ENCODE measurements at places on chromosomes 12 and 14.

GRCh38 chr14:54219261-54220070 is 177.3 kb upstream of the CDKN3 start:
- DNase-seq = no peak

- no peak for DNase-seq
Observed at GRCh38 chr14:74858022-74858421, 17.9 kb downstream of the PROX2 start.

DNA sequence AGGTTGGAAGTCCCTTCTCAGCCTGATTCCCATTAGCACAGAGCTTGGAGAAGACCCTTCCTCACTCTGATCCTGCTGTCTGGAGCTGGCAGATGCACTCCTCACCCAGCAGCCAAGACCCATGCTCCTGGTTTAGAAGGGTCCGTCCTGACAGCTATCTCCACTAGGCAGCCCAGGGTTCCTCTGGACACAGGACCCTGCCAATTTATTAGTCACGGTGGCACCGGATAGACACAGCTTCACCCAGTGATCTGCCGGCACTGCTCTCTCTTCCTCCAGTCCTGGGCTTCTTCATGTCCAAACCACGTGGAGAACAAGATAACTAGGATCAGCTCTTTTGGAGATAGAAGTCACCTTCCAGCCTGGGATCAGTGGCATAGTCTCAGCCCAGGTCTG is 26.2 kb upstream of the TCL1B start:
- no peak for DNase-seq

DNA sequence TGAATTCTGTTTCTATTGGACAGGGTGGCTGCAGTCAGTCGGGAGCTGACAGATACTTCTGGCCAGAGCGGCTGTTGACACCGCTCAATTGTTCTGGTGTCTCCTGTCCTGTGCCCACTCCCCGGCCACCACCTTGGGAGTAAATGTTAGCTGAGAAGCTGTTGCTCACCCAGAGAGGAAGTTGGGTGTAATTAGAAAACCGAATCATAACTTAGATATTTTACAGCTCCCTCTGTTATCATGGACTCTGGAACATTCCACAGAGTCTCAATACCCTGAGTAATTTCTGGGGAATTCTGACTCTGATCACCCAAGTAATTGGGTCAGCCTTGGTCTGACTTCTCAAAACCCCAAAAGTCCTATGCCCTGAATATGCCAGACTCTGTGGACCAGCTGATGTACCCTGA is 58.3 kb upstream of the RFLNA start:
- no peak for DNase-seq

DNA sequence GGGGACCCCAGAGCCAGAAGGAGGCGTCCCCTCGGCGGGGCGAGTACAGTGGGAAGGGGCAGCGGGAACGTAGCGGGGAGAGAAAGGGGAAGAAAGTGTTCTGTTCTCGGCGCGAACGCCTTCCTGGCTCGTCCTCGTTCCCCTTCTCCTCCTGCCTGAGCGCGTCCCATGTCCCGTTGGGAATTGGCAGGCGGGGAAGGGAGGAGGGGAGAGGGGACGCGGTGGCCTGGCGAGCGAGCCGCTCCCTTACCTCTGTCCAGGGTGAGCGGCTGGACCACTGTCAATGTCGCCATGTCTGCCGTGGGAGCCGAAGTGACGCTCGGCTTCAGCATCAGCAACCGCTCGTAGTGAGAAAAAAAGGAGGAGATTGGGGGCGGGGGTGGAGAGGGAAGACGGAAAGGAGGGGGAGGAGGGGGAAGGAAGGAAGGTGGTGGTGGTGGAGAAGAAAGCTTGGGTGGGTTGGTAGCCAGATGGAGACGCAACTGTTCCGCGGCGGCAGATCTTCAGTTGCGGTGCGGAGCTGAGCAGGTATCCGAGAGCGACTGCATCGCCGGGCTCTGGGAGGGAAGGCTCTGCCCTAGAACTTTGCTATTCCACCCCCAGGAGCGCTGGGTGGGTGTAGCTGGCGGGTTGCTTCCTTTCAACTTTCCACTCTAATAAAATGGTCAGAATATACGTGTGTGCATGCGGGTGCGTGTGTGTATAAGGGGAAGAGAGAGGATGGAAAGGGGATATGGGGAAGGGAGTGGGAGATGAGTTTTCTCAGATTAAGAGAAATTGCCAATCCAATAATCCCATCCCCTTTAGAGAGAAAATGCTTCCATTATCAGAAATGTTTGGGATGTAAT is at the start of gene LIN7A:
Gene LIN7A, minus strand, starts transcription at position 544 of the 848 bp plus-strand sequence. Its CDS starts 212 bp downstream, at position 332.
- no peak for DNase-seq

DNA sequence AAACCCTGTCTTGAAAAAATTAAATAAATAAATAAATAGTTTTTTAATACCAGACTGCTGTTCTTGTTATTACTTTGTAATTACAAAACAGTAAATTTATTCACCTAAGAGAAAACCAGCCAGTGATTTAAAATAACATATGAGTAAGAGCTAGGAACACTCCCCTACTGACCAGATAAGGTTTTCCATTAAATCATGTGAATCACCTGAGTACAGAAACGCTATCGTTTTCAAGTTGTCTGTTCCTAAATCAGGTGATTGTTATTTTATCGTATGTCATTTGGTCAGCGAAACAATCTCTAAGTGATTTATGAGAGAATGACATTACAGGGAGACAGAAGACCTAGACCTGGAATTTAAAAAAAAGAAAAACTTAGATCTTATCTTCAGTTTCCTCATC is 47.3 kb downstream of the RPS29 start:
- DNase-seq = no peak

DNA sequence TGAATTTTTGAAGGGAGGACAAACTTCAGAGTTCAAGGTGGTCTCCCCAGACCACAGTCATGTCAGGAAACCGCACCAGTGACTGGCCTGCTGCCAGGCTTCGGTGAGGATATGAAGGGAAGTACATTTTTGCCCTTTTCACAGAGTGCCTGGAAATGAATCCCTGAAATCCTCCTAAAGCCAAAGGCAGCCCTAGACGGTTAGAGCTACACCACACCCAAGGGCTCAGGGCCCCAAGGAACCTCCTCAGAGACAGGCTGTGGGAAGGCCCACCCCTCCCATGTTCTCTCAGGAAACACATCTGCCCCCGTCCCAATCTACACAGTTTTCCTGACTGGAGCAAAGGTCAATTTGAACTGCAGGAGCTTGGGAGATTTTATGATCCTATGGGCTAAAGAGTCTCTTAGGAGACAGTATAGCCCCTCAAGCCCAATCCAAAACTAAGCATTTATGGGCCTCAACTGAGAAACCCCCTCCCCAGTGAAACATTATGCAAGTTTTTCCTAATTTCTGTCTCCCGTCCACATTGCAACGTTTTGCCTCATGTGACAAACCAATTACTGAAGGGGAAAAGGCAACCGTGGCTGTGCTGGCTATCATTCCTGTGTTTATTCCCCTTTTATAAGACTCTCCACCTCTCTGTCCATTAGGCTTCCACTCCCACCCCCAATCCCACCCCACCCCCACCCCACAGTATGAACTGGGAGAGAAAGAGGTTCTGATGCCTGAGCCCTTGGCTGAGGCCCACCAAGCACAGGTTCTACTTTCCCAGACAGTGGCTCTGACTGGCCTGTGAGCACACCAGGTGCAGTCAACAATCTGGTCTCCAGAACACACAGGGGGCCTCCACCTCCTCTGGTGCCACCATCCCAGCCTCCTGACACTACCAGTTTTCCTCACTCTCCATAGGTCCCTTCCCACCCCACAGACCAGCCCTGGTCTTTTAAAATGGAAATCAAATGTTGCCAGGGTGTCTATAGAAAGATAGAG is 9.6 kb upstream of the RNASE1 start:
- DNase-seq = no peak

DNA sequence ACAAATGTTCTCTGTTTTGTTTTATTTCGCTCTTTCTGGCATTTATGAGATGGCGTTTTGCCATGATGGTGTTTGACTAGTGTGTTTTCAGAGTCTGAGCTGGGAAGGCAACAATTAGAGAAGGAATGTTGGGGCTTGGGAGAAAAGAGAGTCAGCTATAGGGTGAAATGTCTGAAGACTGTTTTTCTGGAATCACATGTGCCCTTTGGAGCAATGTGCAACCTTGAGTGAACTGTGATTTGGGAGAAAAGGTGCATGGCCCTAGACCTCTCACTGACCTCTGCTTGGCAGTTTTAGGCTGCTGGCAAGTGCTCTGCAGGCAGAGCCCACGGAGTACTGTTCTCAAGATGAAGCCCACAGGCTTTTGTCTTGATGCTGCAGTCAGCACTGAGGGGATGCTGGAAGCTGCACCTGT is 379.9 kb upstream of the PDE3A start:
- no peak for DNase-seq

- DNase-seq = no peak
Observed at GRCh38 chr14:106786697-106787096, 1260.3 kb downstream of the TMEM121 start.

GRCh38 chr12:128137140-128137539 is 129.8 kb upstream of the TMEM132C start:
- DNase-seq = no peak

GRCh38 chr12:2652401-2653081 is 142.2 kb upstream of the FKBP4 start:
- no peak for DNase-seq

DNA sequence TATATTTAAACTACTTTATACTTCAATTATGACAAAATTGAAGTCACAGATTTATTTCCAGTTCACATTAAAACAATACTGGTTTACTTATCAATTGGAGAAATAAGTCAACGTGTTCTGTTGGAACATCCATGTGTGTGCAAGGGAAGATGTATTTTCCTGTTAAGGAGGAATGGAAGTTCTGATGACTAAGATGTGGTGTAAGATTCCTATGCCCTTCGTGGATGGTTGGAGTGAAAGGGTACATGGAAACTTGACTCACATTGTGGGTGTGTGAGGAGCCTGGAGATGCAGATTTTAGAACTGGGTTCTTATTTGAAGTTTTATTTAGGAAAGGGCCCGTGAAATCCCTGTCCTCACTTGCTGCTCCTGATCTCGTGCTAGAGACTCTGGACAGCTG is 95.3 kb downstream of the CATSPERB start:
- no peak for DNase-seq

Data from HT-29 (cell line).